ENCODE measurements at places on chromosomes 1 and 21.
A peak's percentile ranks its signal among the peaks of the same experiment; 100 is the strongest.

GRCh38 chr1:98661544-98662355 is at the start of gene SNX7:
SNX7 (plus strand) TSS chr1:98661721; CDS start chr1:98661732, 11 bp downstream.
- DNase-seq: peak; percentile 12

DNA sequence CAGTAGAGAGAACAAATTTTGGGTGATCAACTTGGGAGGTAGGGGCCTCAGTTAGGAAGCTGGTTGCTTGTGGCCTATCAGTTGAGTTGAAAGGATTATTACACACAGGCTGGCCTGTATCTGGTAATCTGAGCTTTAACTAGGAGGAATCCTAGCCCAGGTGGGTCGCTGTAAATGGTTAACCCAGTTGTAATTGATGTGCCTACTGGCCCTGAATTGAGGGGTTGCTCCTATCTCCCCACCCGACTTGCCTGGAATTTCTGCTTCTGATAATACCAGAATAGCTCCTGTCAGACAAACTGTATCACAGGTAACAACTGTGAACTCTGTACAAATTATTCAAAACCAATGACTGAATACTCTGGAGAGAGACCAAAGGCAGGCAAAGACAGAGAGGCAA is 210.4 kb upstream of the RUNX1 start:
- no peak for DNase-seq

DNA sequence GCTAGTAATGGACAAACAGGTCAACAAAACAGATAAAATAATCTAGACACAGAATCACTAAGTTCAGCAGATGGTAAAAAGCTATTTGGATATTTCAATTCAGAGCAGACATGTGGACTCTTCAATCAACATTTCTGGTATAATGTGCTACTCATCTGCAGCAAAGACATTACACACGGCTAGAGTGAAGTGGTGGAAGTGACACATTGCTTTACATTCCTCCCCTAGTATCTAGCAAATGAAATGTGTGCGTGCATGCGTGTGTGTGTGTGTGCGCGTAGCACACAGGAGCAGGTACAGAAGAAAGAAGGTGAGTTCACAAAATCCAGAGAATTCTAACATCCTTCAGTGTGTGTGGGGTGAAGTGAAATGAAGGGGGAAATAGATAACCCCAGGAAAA is 8.3 kb downstream of the AHCTF1 start:
- DNase-seq: no peak

- no peak for DNase-seq
Observed at GRCh38 chr1:183164340-183164739, 21.7 kb upstream of the LAMC2 start.

DNA sequence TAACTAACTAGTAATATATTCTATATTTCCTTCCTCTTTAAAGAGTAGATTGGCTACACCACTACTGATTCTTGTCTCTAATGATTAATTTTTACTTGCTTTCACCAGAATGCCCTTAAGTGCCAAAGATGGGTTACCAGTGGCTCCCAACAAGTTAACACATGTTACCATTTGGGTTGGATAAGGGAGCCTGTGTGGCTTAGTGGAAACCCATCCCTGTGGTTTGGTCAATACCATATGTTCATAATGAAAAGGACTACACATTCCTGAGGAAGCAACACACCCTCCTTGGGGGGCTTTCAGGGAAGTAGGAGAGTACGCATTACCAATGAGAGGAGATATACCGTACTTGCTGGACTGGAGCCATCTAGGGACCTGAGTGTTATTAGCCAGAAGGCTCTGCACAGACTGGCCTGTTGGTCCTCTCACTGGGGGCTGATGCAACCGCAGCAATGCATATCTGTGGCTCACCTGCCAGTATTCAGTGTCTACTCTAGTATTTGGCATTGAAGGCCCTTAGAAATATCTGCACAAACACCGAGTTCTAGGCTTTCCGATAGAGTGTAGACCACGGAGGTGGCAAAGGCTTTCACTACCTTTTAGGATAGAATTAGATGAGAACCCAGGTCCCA is 29.3 kb upstream of the PLXNA2 start:
- no peak for DNase-seq

GRCh38 chr1:67629370-67630075 is 55.5 kb upstream of the GADD45A start:
- DNase-seq: no peak

GRCh38 chr1:226990133-226990716 is 50.1 kb downstream of the COQ8A start:
- DNase-seq: peak; percentile 29

DNA sequence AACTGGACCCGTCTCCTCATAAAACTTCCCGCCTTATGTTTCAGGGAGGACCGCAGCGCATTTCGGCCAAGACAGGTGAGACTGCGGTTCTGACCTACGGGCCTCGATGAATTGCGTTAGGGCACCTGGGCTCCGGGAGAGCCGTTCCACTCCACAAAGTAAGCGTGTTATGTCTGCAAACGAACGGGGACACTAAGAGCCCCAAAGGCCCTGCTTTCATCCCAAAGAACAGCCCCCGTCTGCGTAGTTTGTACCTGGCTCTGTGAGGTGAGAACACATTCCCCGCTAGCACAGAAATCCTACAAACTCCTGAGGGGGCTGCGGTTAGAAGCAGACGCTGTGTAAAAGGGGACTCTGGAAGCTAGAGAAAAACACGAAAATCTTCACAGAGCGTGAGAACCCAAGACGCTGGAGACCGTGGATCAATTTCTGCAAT is 41.6 kb upstream of the PPIAL4F start:
- DNase-seq: no peak

- DNase-seq: no peak
Observed at GRCh38 chr1:29467989-29468900, 231.9 kb downstream of the PTPRU start.

GRCh38 chr1:174676856-174677255 is 229.1 kb downstream of the GPR52 start:
- DNase-seq: no peak

DNA sequence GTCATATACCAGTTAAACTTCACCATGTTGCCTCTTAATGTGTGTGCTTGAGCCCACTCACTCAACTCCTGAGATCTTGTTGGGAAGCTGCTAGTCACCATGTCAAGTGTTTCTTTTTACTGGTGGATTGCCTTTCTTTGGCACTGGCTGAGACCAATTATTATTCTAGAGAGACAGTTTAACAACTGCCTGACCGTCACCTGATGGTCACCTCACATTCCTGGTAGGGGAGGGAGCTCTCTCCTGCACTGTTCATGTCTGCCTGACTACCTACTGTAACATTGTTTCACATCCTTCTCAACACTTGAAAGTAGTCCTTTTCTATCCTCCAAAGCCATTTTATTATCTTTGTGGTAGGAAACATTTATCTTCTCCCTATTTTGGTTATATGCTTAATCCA is 172.3 kb downstream of the RWDD3 start:
- no peak for DNase-seq

DNA sequence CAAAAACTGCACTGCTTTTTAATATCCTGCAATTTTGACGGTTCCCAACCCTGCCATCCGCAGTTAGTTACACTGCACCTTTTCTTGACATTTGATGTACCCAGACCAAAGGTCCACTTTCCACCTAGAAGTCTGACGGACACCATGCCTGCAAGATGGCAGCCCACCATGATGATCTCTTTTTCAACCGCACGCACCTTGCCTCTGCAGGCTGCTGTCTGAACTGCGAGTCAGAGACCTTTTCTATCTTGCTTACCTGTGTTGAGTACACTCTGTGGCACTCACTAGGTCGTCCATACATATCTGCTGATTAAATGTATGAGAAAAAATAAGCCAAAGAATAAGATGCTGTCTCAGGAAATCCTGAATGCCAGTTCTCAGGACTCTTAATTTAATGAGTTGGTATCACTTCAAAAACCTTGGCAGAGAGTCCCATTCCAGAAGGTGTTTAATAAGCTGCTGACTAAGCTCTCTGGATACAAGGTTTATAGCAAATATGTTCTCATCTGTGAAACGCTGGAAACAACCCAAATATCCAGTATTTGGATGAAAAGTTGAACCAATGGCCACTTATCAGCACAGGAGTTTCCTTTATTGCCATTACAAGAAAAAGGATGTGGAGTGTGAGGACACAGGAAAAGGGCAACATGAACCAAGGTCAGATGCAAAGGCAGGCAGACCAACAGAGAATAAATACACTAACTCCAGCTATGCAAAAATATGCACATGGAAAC is 37.9 kb downstream of the GNG12 start:
- DNase-seq: no peak

DNA sequence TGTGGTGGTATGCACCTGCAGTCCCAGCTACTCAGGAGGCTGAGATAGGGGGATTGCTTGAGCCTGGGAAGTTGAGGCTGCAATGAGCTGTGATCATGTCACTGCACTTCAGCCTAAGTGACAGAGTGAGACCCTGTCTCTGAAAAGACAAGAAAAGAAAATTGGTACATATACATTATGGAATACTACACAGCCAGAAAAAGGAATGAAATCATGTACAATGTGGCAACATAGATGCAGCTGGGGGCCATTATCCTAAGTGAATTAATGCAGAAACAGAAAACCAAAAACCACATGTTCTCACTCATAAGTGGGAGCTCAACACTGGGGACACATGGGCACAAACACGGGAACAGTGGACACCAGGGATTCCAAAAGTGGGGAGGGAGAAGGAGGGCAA is 7.1 kb upstream of the CFAP107 start:
- DNase-seq: no peak

GRCh38 chr1:246795906-246796694 is 71.9 kb downstream of the SCCPDH start:
- no peak for DNase-seq

DNA sequence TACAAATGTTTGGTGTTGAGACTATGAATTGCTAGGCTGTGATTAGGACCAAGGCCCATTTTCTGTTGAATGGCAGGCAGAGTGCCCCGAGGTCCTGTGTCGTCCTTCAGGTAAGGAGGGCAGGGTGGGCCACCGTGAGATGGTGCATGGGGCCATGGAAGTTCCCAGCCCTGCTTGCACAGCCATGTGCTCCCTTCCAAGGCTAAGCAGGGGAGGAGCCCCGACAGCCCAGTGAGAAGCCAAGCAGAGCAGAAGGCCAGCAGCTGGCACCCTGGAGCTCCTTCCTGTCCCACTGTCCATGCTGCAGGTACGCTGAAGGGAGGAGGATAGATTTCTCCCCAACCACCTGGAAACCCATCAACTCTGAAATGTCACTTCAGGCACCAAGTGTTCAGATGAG is 8.2 kb upstream of the NUAK2 start:
- DNase-seq: no peak

GRCh38 chr21:35190201-35190701 is 141.1 kb upstream of the RUNX1 start:
- DNase-seq: no peak

- no peak for DNase-seq
Observed at GRCh38 chr1:248894837-248895236, 11.2 kb upstream of the PGBD2 start.

- no peak for DNase-seq
Observed at GRCh38 chr1:90132306-90132705, 137.4 kb downstream of the ZNF326 start.

DNA sequence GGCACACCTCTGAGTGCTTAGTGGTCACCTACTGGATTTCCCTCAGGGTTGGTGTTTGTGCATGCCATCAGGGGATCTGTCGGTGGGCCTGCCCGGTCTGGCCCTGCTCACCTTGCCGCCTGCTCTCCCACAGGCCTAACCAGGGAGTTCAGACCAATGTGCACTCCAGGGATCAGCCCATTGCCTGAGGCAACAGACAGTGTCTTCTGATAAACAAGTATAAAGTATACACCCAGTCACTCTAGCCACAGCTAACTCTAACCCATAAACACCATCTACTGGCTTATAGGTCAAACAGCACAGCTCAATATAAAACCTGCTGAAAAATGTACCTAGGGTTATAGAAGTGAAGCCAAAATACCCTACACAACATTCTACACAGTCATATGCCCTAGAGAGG is 1300.0 kb downstream of the PLA2G4A start:
- no peak for DNase-seq

- no peak for DNase-seq
Observed at GRCh38 chr1:76138217-76138616, 63.7 kb downstream of the ST6GALNAC3 start.

DNA sequence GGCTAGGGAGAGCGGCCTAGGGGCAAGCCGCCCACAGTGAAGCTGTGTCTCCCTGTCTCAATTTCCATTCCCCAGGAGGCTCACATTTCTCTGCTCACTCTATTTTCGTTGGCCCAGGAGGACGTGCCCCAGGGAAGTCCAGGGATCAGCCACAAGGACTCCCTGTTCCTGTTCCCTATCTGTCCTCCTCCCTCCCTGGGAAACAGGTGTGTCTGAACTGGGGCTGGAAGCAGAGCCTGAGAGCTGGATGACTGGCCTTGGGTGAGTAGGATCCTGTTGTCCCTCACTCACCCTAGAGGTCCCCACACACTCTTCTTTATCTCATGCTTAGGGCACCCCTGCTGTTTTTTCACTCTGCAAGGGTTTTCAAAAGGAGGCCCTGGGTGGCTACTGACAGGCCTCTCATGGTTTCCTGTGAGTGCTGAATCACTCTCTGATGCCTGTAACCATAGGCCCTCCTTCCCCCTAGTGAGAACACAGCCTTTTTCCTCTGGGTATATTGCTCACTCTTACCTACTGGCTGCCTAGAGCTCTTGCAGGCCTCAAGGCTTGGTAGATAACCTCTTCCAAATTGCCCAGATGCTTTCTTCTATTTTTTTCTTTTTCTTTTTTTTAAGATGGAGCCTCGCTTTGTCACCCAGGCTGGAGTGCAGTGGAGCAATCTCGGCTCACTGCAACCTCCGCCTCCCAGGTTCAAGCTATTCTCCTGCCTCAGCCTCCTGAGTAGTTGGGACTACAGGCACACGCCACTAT is 3.3 kb upstream of the UTP11 start:
- peak; percentile 29 for DNase-seq

GRCh38 chr1:86505564-86505902 is 36.8 kb downstream of the CLCA1 start:
- no peak for DNase-seq

GRCh38 chr1:25560001-25560400 is 16.6 kb downstream of the LDLRAP1 start:
- DNase-seq: no peak

DNA sequence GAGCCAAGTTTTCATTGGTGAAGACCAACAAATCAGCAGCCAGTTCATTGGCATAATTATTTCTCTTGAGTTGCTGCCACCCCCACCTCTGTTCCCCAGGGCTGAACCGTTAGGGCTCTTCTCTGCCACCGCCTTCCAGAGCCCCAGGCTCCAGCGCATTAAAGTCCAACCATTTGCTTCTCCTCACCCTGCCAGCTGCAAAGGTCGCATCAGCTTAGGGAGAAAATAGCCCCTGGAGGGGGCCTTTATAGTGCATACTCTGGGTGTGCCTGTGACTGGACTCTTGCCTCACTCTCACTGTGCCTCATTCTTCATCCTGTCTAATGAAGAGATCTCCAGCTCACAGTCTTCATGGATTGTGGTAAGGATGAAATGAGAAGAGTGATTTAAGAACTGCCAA is 50.4 kb downstream of the KDM1A start:
- no peak for DNase-seq

GRCh38 chr1:162908780-162909179 is 47.8 kb upstream of the CCDC190 start:
- DNase-seq: no peak

GRCh38 chr1:87965193-87965592 is 636.5 kb downstream of the LMO4 start:
- no peak for DNase-seq

DNA sequence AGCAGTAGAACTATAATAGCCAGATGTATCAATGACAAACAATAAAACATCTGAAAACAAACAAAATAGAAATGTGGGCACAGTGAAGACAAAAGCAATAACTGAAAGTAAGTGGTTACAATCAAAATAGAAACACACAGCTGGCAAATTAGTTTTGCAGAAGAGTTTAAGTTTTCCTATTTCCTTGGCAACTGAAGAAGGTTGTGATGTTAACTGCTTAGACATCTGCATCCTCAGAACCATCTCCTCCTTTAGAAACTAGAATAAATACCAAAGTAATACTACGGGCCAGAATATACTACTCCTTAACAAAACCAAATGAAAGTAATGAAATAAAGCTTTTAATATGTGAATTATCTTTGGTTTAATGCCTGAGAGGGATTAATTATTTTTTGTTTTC is 605.5 kb downstream of the LTN1 start:
- DNase-seq: no peak

Measured in inflammatory macrophage treated with lipopolysaccharide for 1 hour (primary cell).